ENCODE measurements at places on chromosomes 1 and 21.

GRCh38 chr1:158121604-158122254 is 59.0 kb upstream of the CD1D start:
- DNase-seq, result no peak

DNA sequence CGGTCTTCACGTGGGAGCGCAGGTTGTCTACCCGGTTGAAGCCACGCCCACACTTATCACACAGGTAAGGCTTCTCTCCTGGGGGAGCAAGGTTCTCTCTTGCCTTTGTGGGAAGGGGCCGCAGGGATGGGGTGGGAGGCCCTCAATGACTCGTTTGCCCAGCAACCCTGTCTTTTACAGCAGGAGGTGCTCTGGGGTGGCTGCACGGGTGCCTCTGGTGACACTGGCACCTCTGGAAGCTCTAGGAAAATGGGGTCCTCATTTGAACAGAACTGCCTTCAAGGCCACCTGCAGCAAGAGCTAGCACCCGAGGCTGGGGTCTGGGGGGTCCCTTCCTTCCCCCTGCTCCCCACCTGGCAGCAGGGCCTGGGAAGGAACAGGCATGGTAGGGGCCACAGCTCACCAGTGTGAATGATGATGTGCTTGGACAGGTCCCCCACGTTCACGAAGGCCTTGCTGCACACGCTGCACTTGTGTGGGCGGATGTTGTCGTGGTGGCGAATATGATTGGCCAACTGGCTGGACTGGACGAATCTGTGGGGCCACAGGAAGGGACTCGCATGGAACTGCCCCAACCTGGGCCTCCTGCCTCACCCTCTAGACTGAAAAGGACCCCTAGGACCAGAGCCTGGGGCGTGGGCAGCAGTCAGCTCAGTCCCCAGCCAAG is 33.1 kb downstream of the ZBTB17 start:
- DNase-seq, result no peak

- DNase-seq, result no peak
These were observed 190.8 kb downstream of the CAMTA1 start for GRCh38 chr1:6976044-6976375.

- DNase-seq, result no peak
These were observed 8.4 kb upstream of the IL12RB2 start for GRCh38 chr1:67299296-67299695.

- DNase-seq, result no peak
These were observed 53.0 kb downstream of the CRB1 start for GRCh38 chr1:197320991-197321531.

DNA sequence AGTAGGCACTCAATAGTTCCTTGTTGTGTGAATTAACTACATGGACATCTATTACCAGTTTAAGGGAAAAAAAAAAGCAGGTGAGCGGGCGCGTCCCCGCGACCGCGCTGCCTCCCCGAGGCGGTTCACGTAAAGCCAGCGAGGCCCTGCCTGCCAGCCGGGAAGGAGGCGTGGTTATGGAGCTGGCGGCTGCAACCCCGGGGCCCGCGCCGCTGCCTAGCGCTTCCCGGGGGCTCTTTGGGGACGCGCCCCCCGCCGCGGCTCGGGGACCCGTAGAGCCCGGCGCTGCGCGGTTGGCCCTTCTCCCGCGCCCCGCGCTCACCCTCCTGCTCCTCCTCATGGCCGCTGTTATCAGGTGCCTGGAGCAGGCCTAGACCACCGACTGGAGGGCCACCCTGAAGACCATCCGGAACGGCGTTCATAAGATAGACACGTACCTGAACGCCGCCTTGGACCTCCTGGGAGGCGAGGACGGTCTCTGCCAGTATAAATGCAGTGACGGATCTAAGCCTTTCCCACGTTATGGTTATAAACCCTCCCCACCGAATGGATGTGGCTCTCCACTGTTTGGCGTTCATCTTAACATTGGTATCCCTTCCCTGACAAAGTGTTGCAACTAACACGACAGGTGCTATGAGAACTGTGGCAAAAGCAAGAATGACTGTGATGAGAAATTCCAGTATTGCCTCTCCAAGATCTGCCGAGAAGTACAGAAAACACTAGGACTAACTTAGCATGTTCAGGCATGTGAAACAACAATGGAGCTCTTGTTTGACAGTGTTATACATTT is 2.6 kb upstream of the CC2D1B start:
- peak; percentile 11 for DNase-seq
